ENCODE measurements at places on chromosomes 5 and 9. TPM values are rescaled to one million over a fixed set of nuclear protein-coding genes. Genes with fewer than 3 reads are reported as not detected.

DNA sequence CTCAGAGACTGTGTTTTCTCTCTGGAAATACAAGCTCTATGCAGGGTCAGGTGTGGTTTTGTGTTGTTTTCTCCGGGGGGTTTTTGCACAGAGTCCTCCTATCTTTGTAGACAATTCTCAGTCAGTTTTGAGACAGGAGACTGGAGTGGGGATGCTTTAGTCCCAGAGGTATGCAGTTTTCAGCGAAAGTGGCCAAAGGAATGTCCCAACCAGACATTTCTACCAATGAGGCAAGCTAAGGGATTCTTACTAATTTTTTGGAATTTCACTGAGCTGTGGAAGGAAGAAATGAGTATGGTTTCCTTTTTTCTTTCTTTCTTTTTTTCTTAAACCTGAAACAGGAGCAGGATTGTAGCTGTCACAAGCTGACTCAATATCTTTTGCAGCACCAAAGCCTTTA is 35.3 kb upstream of the PLPP1 start:
- no peak for DNase-seq

GRCh38 chr5:172361566-172362238 is 78.1 kb upstream of the UBTD2 start:
- DNase-seq = no peak

- DNase-seq = no peak
Measured at GRCh38 chr9:4309806-4310205, 9.9 kb upstream of the GLIS3 start.

GRCh38 chr5:44565902-44566301 is 176.7 kb upstream of the FGF10 start:
- no peak for DNase-seq

DNA sequence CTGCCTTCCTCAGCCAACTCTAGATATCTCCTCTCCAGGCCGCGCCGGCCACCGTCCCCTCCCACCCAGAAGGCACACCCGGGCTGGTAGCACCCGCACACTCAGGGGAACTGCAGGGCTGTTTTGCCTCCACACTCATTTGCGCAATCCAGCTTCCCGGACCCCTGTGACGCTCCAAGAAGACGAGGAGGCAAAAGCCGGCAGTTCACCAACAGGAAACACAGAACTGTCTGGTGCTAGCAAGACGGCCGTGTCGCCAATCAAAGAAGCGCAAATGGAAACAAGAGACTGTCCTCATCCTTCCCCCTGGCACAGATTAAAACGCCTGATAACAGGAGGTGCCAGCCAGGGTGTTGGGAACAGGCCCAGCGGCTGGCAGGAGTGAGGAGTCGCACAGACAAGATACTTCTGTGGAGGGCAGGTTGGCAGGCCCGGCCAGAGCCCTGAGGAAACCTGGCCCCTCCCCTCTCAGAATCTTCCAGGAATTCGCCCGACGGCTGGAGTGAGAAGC is 7.8 kb downstream of the AGPAT2 start:
- no peak for DNase-seq

GRCh38 chr9:115680231-115680630 is 473.4 kb upstream of the PAPPA start:
- DNase-seq = no peak

GRCh38 chr5:6674886-6675285 is 38.3 kb upstream of the TENT4A start:
- no peak for DNase-seq

DNA sequence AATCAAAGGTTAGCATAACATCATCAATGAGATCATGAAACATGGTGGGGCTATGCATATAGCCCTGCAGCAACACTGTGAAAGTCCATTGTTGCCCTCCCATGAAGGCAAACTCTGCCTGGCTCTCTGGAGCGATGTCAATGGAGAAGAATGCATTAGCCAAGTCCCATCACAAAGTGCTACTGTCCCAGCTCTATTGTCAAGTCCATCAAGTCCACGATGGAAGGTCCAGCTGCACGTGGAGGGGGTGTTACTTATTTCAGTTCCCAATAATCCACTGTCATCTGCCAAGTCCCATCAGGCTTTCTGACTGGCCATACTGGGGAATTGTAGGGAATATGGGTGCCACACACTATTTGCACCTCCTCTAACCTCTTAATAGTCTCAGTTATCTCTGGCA is 10.8 kb downstream of the DMAC1 start:
- DNase-seq = no peak

- no peak for DNase-seq
Measured at GRCh38 chr9:6973762-6974161, 216.0 kb downstream of the KDM4C start.

DNA sequence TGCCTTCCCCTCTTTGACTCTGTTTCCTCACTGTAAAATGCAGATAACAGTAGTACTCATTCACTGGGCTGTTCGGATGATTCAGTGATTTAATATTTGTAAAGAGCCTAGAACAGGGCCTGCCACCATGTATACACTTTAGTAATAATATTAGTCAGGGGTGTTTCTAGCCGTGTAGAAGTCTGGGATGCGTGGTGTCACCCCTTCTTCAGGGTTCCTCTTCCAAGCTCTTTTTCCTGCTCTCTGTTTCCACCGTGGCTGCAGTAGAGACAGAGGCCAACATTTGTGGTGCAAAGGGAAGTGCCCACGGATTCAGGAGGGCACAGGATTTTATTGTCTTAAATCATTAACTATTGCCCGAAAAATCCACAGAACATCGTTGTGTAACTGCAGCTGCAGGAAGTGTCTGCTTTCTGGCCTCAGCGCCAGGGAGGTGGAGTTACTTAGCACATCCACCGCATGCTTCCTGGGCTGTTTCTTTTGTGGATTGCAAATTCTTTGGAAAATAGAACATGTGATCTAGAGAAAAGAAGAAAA is 61.7 kb downstream of the TRIO start:
- DNase-seq = peak; percentile 74

DNA sequence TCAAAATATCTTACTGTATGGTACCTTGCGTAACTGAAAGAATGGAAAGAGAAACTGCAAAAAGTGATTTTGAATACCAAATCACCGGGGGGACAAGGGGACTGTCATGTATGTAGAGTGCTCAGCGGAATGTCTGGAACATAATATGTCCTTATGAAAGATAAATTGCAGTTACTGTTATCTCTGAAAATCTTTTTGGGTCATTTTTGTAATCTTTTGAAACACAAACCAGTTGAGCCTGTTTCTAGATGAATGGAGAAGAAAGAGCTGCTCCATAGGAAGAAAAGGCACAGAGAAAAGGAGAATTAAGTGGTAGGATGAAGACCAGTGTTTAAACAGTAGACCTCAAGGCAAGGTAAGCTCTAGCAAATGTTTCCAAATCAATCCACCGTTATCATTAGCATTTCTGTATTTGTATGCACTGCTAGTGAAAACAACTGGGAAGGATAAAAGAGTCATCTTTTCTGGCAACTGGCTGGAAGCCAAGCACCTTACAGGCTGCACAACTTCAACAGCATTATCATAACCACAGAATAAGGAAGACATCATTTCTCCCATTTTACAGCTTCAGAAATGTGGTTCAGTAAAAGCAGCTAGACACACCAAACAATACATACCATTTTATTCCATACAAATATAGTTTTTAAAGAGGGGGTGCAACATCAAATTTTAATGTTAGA is 158.5 kb downstream of the TRPM3 start:
- DNase-seq = no peak

DNA sequence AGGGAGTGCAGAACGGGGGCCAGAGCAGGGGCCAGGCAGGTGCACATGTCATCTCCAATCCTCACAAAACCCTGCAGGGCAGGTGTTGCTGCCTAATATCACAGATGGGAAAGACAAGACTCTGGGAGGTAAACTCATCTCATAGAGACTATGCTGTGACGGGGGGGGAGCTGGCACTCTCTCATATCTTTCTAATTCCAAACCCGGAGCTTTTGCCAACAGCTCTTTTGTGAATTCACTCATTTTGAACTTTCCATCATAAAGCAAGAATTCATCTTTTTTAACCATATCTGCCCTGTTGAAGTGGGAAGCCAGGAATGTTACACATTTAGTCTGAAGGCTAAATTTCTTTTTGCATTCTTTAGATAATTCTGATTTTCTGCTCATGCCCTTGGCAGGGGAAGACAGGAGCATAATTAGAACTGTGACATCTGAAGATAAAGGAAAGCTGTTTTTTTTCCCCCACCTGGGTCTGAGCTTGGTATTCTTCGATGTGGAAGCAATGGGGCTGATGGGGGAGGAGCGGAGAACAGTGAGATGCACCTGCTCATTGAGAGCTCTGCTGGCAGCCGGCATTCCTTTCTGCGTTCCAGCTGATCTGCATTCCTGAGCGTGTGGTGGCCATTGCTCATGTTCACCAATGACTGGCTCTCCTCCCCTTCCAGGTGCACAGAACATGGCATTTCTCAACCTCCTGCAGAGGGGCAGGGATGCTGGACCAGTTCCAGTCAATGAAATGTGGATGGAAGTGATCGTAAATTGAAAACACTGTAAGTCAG is 159.2 kb downstream of the NSG2 start:
- no peak for DNase-seq

DNA sequence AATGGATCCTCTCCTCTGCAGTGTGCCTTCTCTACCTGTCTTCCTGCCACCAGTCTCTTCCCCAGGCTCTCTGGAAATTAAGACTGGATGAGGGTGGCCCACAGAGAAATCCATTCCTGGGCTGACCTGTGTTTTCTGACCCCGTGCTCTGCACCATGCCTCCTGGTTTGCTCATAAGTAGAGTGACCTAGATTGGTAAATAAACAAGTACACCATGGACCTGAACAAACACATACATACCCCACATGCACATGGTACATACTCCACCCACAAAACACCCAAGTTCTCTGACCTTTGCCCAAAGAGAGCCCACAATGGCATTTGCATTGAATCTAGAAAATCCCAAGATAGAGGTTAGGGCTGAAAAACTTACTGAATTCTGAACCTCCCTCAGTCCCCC is 77.5 kb upstream of the PLPP6 start:
- no peak for DNase-seq

- DNase-seq = no peak
Measured at GRCh38 chr5:1983919-1984695, 101.4 kb upstream of the IRX4 start.

- DNase-seq = no peak
Measured at GRCh38 chr9:116058421-116058820, 95.2 kb upstream of the PAPPA start.

GRCh38 chr5:176334031-176334770 is 27.4 kb downstream of the KIAA1191 start:
- no peak for DNase-seq

DNA sequence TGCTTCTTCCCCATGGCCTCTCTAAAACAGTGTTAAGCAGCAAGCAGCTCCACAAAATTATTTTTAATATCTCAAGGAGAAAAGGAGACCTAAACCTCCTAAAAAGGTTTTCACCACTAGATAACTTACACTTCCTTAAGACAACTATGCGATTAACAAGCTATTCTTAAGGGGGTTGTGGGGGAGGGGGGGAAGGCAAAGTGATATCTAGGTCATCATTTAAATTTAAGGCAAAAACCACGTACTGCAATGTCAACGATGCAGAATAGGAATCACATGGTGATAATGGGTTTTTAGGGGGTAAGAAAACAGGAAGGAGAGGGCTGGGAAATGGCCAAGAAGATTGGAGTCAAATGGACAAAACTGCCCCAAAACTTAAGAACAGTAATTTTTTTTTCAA is 32.6 kb downstream of the CSNK1A1 start:
- no peak for DNase-seq

DNA sequence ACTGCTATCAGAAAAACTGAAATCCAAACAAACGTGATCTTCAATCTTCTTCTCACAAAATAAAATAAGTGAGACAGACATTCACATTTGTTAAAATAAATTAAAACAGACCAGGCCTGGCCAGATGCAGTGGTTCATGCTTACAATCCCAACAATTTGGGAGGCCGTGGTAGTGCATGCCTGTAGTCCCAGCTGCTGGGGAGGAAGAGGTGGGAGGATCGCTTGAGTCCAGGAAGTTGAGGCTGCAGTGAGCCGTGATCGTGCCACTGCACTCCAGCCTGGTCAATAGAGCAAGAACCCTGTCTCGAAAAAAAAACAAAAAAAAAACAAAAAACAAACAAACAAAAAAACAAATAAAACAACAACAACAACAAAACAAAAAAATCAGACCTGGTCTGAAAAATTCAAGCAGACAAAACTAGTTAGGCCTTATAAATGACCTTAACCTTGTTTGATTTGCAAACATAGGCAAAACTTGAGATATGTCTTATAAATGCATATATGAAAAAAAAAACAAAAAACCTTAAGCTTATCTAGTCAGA is 10.8 kb downstream of the MAPKAP1 start:
- no peak for DNase-seq

DNA sequence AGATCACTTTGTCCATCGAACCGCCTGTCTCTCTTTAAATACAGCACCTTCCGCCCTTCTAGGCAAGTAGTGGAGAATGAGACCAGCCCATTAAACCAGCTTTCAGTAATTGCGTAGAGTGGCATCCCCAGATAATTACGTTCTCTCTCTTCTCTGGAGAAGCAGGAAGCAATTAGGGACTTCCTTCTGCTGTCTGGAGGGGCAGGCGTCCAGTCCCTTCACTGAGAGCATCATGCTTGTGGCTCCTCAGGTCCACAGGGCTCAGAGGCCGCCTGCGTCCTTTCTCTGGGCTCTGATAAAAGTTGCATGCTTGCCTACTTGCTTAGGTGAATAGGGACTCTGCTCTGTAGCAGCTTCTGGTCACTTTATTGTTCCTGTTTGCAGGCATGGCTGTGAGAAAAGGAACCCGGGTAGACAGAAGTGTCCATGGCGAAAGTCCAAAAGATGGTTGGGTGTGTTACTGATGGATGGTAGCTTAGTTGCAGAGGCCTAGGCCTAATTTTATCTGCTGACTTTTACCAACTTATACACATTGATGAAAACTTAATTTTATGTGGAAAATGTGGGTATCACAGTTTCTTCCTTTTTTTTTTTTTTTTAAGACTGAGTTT is 299.1 kb upstream of the PANK3 start:
- no peak for DNase-seq

DNA sequence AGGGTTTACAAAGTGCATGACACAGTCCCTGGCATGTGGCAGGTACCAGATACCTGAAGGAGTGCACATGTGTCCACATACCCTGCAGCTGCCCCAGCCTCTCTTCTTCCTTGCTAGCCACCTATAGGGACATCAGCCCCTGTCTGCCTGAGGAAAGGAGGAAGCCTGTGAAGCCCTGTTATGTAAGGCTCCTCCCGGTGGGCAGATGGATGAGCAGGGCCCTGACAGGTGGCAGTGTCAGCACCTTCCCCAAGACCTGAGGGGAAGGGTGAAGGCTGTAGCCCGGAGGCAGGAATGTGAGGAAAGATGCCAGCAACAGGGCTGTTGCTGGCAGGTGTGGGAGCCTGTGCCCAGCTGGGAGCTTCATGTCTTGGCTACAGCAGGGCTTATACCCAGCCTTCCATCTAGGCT is 21.7 kb downstream of the TCF7 start:
- DNase-seq = peak; percentile 20

- no peak for DNase-seq
Measured at GRCh38 chr9:37801959-37802711, 1.5 kb downstream of the DCAF10 start.

GRCh38 chr5:140245341-140245740 is 57.6 kb downstream of the PFDN1 start:
- no peak for DNase-seq

The STPG3 gene
- total RNA-seq = not detected

The NFIL3 gene
- total RNA-seq = 41.9 TPM

The C5orf15 gene
- total RNA-seq = 38.3 TPM

The OMD gene
- 0.87 TPM for total RNA-seq

The GCNT1 gene
- 28.1 TPM for total RNA-seq

The MARCOL gene
- total RNA-seq = not detected

The IL17B gene
- 0.92 TPM for total RNA-seq
